Stimulated activated CD4-positive, alpha-beta T cell treated with anti-CD3 and anti-CD28 coated beads, Interleukin-1b, Interleukin-23, amount 100 ng/mL, for 24 hours (primary cell): ENCODE measurements at places on chromosomes 1 and 21.

GRCh38 chr1:84571150-84571535, 3.1 kb downstream of the CTBS start:
- DNase-seq = no peak

GRCh38 chr1:8814865-8815264, 2.6 kb downstream of the RERE start:
- no peak for DNase-seq

GRCh38 chr21:15826147-15826780, 96.5 kb downstream of the USP25 start:
- DNase-seq = no peak

GRCh38 chr1:178418284-178418955, 78.3 kb downstream of the CLEC20A start:
- no peak for DNase-seq
